ENCODE measurements at places on chromosomes 6 and 20. TPM values are rescaled to one million over a fixed set of nuclear protein-coding genes. Genes with fewer than 3 reads are reported as not detected.

The SLC39A7 gene
- total RNA-seq, result 143 TPM

DNA sequence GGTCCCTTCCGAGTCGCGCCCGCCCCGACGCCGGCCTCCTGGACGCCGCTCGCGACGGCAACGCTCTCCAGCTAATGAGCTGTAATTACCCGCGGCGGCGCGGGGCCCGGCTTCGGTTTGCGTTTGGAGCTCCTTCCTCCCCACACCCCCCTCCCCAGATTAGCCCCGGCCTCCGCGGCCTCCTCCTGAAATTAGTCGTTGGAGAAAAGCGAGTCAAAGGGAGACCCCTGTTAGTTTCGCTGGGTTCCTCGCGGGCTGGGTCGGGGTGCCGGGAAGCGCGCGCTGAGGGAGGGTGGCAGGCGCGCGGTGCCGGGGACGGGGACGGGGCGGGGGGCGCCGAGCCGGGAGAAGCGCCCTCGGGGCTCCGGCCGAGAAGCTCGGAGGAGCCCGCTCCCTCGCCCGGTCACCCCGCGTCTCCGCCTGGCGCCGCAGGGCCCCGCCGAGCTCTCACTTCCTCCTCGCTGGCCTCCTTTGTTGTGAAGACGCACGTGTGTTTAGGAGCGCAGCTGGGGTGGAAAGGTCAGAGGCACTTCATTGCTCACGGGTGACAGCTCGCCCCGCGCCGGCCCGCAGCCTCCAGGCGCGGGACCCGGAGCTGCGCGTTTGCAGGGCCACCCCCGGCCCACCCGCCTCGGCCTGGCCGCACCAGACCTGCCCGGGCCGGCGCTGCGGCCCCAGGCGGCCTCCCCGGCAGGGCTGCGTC lies 4.9 kb downstream of the FOXC1 start:
- DNase-seq, result no peak

The HNF4A gene
- total RNA-seq, result not detected

The SYCP2L gene
- total RNA-seq, result not detected

DNA sequence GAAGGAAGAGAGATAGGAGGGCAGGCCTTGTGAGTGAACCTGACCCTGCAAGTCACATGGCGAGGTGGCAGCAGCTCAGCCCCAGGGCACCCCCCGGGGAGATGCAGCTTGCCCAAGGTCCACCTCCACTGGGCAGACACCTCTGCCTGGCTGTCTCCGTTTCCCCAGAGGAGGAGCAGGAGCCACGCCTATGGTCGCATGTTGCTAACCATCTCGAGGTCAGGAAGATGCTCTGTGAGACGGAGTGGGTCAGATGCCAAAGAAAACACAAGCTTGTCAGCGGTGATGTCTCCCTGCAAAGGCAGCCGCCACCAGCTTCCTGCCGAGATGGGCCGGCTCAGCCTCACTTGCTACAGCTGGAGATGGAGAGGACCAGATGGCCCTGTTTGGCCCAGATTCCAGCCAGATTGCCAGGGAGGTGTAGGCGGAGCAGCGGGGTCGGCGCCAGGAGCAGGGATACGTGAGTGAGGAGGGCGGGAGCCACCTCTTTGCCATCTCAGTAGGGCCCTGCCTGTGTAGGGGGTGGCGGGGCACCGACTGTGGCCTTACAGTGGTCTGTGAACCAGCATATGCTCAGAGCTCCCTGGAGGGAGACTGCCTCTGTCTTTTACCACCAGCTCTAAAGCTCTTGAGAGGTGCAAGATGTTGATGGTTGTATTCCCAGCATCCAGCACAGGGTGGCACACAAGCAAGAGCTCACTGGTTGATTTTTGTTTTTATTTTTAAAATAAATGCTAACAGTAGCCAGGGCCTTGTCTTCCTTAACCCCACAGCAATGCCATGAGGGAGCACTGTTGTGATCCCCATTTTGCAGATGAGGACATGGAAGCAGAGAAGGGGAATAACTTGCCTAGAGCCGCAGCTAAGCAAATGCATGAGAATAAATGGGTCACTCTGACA lies 42.9 kb upstream of the FAM83D start:
- DNase-seq, result no peak

DNA sequence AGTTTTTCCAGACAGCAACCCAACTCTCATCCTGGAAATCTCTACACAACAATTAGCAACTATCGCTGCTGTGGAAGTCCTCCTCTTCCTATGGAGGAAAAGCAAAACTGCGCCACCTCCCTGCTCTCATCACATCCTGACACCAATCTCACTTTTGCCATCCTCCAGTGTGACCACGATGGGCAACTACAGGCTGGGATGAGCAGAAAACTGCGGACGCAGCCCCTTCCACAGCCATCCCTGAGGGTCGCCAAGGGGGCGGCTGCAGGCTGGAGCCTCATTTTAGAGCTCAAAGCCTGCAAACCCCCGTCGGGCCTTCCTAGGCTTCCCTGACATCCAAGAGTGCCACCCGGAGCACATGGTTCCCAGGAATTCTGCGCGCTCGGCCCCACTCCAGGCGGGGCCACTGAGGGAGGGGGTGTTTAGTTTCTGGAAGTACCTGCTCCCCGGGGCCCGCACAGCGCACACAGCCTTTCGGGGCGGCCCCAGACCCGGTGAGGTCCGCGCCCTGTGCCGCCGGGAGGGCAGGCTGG lies 1.2 kb downstream of the TCFL5 start:
- DNase-seq, result peak; percentile 64

- DNase-seq, result no peak
These were observed 15.7 kb upstream of the MRAP2 start for GRCh38 chr6:84017709-84018452.

DNA sequence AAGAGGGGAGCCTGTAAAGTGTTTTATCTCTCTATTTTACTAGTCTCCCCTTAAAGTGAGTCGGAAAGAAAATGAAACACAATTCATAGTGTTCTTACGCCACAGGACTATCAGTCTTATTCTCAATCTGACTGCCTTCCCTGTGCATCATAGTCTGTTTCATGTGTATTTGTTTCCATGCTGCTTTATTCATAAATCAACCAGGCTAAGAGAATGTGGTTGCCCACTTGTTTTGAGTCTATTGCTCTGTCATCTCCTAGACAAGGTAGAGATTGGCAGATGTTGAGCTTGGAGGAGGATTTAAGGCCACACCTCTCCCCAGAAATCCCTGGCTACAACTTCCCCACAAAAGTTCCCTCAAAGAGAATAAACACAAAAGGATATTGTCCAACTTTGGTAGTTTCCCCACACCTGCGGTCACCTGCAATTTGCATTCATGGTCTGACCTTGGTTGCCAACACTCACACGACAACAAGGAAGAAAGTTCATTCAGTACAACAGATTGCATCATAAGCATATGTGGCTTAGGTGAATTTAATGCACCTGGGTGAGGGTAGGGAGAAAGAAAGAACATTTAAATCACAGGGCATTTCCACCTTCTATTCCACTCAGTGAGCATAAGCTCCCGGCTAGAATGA lies 167.1 kb upstream of the FBXL4 start:
- no peak for DNase-seq

DNA sequence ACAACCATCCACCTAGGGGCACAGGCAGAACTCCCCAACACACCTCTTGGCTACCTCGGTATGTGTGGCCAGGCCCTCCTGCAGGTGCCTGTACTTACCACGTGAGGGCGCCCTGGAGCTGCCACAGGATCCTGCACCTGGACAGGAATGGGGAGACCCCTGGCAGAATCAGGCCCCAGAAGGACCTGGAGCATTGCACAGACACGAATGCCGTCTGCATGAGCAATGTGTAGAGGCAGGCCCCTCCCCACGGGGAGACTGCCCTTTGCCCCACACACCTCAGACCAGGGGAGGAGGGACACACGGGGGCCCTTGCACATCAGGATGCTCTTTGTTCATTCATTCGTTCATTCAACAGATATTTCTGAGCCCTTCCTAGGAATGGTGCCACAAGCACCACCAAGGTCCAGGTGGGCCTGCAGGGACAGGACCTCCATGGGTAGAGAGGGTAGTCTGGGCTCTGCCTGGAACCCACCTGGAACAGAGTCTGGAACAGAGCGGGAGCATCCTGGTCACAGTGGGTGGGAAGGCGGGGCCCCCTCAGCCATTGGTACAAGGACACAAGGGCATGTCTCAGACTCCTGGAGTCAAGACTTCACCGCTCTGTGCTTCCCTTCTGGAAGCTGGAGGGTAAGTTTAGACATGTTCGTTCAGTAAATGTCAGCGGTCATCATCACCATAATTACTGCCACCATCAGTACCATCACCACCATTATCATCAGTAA lies 32.3 kb downstream of the YTHDF1 start:
- DNase-seq, result peak; percentile 38

The GABRR1 gene
- total RNA-seq, result not detected

DNA sequence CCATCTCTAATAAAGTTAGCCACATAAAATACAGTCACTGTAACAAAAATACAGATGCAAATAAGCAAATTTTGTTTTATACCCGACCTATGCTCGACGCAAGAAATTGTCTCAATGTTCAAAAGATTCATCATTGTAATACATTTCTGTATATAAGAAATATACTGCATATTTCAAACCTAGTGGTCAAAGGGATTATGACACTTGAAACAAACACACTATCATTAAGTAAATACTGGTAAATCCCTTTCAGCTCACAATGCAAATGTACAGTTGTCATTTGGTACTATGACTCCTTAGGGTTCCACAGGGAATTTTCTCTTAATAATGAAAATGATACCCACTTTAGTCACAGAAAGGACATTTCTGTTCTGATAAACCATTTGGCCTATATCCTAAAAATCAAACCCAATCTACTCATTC lies 2.2 kb downstream of the HIVEP2 start:
- DNase-seq, result peak; percentile 50

DNA sequence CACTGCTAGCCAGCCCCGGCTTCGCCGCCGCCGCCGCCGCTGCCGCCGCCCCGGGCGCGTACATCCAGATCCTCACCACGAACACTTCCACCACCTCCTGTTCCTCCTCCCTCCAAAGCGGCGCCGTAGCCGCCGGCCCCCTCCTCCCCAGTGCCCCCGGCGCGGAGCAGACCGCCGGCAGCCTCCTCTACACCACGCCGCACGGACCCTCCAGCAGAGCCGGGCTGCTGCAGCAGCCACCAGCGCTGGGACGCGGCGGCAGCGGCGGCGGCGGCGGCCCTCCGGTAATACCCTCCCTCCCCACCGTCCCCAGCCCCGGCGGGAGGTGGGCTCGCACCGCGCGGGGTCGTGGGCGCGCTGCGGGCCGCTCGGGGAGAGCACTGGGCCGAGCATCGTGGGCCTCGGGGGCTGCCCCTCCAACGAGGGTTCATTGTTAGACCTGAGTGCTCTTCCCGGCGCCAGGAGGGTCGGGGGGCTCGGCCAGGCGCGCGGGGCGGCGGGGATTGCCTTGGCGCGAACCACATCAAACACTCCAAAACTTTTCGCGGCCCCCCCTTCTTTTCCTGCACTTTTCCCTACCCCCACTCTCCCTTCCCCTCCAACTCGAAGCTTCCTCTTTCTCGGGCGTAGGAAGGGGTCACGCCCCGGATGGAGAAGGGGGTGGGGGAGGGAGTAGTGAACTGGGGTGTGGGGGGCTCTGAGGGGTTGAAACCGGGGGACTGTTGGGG lies 827 bp downstream of the E2F3 start:
- DNase-seq, result peak; percentile 28

DNA sequence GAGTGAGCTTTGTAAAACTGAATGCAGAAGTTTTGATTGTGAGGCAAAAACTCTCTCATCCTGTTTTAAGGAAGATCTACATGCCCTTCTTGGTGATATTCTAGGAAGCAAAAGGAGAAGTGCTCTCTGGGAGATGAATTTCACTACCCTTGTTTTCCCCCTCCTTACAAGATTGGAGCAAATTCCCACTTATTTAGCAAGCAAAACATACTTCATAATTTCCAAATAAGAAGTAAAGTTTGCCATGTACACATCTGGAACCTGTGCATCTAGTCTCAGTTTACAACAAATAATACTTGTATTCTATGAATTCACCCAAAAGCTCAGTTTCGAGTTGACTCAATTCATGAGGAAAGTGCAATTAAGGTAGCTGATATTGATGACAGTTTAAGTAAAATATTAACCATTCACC lies 27.6 kb upstream of the IFNGR1 start:
- no peak for DNase-seq

- DNase-seq, result no peak
These were observed 215.9 kb downstream of the ARHGAP18 start for GRCh38 chr6:129494099-129494498.

GRCh38 chr20:36728986-36729385 lies 16.9 kb downstream of the NDRG3 start:
- DNase-seq, result no peak

- no peak for DNase-seq
These were observed 323.0 kb downstream of the UTRN start for GRCh38 chr6:144607998-144608735.

GRCh38 chr6:108565893-108566292 lies 5.2 kb downstream of the FOXO3 start:
- DNase-seq, result peak; percentile 87

DNA sequence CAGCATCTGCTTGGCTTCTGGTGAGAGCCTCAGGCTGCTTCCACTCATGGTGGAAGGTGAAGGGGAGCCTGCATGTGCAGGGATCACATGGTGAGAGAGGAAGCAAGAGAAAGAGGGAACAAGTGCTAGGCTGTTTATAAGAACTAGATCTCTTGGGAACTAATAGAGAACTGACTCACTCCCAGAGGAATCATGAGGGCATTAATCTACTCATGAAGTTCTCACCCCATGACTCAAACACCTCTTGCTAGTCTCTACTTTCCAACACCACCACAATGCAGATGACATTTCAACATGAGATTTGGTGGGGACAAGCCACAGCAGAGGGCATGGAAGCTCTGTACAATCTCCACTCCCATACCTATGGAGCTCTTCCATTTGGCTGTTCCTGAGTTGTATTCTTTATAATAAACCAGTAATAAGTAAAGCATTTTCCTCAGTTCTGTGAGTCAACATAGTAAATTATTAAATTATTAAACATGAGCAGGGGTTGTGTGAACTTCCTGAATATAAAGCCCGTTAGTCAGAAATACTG lies 524.1 kb upstream of the NRSN1 start:
- DNase-seq, result no peak

GRCh38 chr6:24667378-24667803 lies 514 bp downstream of the ACOT13 start:
- peak; percentile 44 for DNase-seq

- no peak for DNase-seq
These were observed 61.5 kb downstream of the EDN1 start for GRCh38 chr6:12351672-12352071.

The LPA gene
- total RNA-seq, result not detected

DNA sequence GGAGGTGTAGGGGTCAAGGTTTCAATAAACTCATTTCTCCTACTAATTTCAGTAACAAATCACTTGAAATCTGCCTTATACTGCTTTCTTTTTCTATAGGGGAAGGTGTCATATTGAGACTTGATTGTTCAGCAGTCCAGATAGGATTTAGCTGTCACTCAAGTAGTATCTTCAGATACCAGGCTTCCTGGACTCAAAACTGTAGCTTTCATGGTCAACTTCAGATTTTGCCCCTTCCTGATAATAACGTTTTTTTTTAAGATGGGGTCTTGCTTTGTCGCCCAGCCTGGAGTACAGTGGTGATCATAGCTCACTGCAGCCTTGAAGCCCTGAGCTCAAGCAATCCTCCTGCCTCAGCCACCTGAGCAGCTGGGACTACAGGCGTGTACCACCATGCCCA lies 77.8 kb downstream of the JAG1 start:
- DNase-seq, result no peak

GRCh38 chr6:55210952-55211351 lies 36.6 kb downstream of the HCRTR2 start:
- DNase-seq, result no peak

The ZNF133 gene
- 18.1 TPM for total RNA-seq

The SLC32A1 gene
- not detected for total RNA-seq

The ZNF217 gene
- total RNA-seq, result 20.3 TPM
